ENCODE measurements at places on chromosomes 1 and 21.

DNA sequence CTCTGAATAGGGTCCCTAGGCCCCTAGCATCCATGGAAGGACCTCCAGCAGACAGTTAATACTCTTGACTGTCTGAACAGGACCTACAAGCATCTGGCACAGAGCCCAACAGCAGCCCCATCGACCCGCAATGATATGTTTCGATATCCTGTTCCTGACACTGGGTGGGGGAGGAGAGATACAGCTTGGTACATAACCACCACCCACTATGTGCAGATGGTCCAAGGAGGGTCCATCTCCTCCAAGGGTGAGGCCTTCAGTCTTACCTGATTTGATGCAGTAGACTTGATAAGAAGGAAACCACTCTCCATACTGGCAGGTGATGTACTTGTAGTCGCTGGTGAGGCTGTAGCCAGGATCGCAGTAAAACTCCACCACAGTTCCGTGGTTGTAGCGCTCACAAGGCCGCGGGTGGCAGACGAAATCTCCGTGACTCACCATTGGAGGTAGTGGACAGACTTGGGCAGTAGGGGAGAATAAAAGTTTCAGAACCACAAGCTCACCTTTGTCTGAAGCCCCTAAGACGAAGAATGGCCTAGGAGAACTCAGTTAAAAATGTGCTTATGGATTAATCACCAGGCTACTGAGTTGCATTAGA lies 86.0 kb upstream of the TLR5 start:
- DNase-seq: no peak

GRCh38 chr1:93036672-93037071 lies 42.4 kb upstream of the MTF2 start:
- no peak for DNase-seq

DNA sequence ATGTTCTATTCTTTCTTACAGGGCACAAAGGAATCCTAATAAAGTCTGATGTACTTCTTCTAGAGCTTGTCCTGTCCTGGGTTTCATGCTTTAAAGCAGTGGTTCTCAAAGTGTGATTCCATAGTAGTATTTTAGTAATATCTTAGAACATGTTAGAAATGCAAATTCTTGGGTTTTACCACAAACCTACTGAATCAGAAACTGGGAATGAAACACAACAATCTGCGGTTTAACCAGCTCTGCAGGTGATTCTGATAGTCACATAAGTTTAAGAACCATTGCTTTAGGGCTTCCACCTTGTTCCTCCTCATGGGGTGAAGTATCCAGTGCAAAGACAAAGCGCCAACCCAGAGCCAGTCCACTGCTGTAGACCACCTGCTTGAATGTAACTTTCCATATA lies 41.1 kb downstream of the NGF start:
- no peak for DNase-seq

GRCh38 chr1:17097787-17098186 lies 21.5 kb downstream of the PADI2 start:
- no peak for DNase-seq

GRCh38 chr1:16156848-16157495 lies 1.1 kb upstream of the EPHA2 start:
- no peak for DNase-seq

DNA sequence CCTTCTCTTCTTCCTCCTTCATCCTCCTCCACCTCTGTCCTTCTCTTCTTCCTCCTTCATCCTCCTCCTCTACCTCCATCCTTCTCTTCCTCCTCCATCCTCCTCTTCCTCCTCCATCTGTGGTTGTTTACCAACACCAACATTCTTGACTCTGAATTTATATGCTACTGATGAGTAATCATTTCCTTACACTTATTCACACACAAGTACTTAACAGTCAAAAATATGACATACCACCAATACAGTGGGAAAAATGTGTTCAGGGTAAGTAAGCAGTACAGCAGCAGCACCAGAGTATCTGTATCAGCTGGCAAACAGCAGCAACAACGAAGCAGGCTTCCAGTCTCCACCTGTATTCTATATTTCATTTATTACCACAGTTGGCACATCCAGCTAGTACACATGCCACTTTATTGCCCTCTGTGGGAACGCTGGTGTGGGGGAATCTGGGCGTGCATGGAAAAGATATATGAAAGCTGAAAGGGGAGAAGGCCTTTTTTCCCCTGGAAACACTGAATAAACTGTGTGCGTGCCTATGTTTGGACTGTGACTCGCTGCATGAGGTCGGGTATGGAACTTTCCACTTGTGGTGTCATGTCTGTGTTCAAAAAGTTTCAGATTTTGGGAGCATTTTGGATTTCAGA lies 16.0 kb downstream of the ADSS2 start:
- no peak for DNase-seq

- no peak for DNase-seq
Observed at GRCh38 chr1:41153750-41154274, 88.3 kb downstream of the SCMH1 start.

DNA sequence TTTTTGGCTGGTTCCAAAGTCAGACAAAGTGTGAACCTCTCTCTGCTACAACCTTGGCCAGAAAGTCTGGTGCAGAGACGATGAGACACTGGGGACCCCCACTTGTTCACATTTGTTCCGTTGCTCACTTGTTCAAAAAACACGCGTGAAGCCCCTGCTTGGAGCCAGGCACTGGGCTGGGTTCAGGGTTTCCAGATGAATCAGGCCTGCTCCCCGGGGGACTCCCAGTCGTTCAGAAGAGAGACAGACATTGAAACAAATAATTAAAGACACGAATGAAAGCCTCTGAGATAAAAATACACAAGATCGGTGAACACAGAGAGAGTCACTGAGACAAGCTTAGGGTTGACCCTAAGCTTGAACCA lies 101.5 kb upstream of the RUNX3 start:
- no peak for DNase-seq

DNA sequence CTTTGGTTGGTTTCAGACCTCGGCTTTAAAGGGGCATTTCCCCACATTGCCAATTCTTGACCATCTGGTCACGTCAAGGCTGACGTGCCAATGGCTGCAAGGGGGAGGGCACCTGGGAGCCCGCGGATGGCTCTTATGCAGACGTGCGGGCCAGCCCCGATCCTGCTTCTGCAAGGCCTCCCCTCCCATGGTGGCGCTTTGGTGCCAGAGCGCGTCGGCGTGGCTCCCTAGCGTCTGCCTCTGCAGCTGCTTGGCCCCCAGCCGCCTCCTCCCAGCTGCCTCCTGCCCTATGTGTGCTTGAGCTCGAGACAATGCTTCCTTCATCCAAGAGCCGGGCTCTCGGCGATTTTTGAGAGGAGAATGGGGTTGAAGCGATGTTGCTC lies 29.1 kb downstream of the SKI start:
- no peak for DNase-seq

DNA sequence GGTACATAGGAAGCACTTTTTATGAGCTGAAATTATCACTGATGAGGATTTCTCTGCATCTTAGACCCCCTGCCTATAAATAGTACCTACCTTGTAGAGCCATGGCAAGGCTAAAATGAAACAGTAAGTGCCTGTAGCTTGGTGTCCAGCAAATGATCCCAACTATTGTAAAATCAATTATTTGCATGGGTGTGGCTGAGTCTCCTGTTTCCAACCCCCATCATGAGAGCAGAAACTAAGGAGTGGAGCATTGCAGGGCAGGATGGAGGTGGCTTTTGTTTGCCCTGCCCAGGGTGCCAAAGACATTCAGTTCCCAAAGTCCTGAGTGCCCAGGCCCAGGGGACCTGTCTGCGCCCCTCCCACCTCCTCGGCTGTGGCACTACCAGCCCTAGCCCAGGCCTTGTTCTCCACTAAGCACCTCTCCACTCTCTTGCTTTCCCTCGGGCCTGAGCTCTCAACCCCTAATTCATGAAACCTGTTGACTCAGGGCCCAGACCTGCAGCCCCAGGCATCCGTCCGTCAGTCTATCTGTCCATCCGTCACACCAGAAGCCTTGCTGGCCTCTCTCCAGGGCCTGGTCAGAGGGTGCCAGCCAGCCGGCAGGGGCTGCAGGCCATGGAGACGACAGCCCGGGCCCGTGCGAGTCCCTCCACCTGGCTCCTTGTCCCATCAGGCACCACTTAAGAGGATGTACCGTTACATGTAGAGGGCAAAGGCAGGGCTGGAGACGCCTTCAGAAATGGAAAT lies 39.6 kb downstream of the PAX7 start:
- no peak for DNase-seq

DNA sequence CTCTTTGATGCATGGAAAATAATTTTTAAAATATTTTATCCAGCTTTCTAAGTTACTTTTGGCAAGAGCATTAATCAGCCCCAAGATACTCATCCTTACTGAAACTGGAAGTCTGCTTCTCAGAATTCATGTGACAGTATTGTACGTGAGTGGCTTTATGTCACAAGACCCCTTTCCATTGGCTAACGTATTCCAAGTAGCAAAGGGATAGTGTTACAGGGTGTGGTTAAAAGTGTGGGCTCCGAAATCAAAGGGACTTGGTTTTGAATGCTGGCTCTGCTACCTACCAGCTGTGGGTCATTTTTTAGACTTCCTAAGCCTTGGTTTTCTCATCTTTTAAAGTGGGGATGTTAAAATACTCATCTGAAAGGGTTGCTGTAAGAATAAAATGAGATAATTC lies 91.7 kb downstream of the RHOU start:
- no peak for DNase-seq

Measured in HL-60 (cell line).